Stimulated activated CD4-positive, alpha-beta T cell treated with anti-CD3 and anti-CD28 coated beads, Interleukin-4, amount 100 ng/mL, for 24 hours (primary cell): ENCODE measurements at places on chromosomes 3 and 15.

DNA sequence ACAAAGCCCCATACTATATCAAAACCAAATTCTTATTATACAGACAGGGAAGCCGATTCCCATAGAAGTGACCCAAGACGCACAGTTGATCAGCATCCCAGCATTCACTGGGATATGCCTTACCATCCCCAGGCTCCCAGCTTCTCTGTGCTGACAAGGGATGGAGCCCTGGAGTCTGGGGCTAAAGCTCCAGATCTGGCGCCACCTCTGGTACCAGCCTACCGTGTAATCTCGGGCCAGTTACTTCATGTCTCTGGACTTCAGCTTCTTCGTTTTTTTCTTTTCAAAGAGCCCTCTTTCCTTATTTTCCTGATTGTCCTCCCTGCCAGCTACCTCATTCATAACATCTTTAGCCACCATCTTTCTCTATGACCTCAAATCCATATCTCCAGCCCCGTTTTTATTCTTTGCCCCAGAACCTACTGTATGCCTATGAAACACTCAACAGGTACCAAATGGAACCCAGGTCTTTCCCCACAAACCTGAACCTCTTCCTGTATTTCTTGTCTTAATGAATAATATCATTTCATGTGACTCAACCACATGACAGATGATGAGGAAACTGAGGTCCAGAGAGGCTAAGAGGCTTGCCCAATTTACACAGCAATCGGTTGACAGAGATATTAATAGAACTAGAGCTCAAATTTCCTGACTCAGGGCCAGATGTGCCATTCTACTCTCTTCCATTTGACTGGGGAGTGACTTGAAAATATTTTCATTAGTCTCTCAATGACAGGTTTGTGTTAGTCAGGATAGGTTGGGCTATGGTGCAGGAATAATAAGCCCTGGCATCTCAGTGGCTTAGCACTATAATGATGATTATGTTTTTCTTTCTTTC, 85.4 kb upstream of the TLE3 start:
- DNase-seq, result no peak

DNA sequence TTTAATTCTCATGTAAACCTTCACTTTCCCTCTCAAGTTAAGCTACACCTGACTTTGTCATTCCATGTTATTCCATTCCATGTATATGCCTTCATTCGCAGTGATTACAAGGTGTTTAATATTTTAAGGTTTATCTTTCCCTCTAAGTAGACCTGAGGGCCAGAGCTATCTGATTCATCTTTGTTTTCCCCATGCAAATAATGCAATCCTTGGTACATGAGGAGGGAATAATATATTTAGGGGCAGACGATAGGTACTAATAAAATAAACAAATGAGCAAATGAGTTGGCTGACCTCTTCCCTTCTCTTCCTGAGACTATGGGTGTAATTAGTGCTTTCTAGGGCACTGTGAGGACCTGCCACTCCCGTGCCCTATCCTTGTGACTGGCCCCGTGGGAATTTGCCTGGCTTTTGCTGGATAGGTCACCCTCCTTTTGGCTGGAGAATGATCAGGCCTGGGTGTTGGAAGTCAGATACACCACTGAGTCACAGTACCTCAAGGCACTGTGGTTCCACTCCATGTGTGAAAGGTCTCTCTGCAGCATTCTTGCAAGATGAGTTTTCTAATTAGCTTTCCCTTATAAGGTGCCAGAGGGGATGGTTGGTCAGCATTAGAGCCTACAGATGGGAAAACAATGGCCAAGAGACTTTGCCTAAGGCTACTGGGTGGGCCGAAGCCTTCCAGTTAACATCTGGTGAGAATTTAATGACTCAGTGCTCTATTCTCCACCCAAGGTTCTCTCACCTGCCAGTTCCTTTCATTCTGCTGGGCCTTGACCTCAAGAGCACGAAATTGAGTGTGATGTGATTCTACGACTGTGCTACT, 183.2 kb downstream of the P3H2 start:
- DNase-seq, result no peak

- peak; percentile 82 for DNase-seq
These were observed 9.7 kb downstream of the EOMES start for GRCh38 chr3:27712136-27713077.

DNA sequence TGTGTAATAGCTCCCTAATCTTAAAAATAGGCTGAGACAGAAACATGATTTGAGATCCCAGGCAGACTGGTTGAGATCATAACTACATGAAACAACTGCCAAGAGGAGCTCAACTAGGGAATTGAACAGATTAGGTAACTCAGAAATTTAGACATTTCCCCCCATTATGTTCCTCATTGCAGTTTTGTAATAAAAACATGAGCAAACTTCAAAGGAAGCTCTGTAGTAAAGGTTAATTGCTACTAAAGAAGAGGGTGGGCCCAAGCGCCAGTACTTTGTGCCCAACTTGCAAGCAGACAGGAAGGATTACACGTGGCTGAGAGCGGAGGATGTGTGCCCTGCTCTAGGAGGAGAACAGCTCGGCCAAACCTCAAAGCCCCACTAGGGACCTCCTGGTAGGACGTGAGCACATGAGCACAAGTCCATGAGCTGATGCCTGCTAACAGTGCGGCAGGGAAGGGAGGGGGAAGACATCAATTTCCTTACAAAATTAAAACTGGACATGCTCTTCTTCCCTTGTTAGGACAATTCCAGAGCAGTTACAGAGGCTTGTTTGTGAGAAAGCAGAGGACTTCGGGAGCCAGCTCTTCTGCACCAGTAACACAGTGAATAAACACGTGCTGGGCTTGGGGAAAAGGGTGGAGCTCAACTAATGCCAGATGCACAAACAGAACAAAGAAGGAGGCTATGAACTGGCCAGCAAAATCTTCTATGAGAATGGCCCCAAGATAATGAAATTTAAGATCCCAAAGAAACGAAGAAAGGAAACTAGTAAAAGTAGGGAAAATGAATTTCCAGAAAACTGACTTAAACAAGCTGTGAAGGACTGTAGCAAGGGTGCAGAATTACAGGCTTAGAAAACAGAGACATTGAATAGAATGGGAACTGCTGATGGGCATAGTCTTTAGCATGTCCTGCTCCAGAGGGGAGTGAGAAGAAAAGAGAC, 275.5 kb downstream of the MECOM start:
- no peak for DNase-seq

- no peak for DNase-seq
These were observed 104.4 kb upstream of the RBMS3 start for GRCh38 chr3:29176501-29176900.

- no peak for DNase-seq
These were observed 25.4 kb upstream of the MRPS22 start for GRCh38 chr3:139318431-139318816.

DNA sequence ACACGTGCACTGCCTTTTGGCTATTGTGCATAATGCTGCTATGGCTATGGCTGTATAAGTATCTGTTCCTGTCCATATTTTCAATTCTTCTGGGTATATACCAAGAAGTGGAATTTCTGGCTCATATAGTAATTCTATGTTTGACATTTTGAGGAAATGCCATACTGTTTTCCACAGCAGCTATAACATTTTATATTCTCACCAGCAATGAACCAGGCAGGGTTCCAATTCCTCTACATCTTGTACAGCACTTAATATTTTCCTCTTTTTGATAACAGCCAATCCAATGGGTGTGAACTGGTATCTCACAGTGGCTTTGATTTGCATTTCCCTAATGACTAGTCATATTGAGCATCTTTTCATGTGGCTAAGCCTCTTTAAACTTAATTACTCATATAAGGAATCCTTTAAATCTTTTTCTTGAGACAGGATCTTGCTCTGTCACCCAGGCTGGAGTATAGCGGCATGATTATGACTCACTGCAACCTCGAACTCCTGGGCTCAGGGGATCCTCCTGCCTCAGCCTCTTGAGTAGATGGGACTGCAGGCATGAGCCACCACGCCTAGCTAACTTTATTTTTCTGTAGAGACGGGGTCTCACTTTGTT, 38.1 kb upstream of the IGDCC4 start:
- peak; percentile 40 for DNase-seq

- DNase-seq, result no peak
These were observed 13.2 kb upstream of the RGMA start for GRCh38 chr15:93102211-93102610.

DNA sequence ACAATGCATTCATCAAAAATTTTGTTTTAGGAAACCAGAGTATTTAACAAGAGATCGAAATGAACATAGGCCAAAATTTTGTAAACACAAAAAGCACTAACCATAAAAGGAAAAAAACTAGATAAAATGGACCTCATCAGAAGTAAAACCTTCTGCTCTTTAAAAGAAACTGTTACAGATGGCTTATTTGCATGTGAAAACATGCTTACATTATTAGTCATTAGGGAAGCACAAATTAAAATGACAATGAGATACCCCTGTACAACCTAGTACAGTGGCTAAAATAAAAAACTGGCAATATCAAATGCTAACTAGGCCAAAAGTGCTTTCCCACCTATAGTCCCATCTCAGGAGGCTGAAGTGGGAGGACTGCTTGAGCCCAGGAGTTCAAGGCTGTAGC, 19.3 kb downstream of the UBR1 start:
- no peak for DNase-seq

DNA sequence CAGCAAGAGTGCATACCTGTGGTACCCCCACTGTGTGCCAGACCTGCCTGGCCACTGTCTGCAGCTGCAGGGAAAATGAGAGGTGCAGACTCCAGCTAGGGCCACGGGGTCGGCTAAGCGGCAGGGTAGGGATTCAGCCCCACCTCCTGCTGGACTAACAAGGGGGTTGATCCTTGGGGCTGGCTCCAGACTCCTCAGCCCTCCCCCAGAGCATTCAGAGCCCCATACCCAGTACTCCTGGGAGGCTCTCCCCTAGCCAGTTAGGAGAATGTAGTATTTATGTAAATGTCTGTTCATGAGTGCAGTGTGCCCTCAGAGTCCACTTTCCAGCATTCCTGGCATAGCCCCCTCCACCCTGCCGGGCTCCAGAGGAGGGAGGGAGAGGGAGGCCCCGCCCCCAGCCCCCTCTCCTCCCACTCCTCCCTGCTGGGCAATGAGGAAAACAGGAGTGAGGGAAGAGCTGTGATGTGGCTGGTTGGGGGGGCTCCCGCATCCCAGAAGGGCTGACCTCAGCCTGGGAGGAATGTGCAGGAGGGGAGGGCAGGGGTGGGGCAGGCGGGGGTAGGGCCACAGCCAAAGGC, 4.5 kb upstream of the SEMA3B start:
- DNase-seq, result no peak

DNA sequence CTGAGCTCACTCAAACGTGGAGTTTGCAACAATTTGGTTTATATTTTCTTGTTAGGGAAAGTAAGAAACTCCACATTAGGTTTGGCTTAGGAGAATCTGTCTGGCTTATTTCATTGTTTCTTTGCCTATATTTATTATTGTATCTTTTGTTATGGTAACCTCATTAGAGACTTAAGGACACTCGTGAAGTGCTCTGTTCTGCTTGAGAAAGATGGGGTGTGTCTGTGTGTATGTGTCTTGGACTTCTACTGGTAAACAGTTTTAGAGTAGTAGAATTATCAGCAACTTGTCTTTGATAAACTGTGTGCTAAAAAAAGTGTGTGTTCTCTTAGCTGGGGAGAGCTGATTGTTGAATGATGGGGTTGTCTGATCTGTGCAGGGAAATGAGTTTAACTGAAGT, 306.5 kb downstream of the RBMS3 start:
- DNase-seq, result no peak

- DNase-seq, result no peak
These were observed 14.8 kb upstream of the CX3CR1 start for GRCh38 chr3:39294446-39295183.

DNA sequence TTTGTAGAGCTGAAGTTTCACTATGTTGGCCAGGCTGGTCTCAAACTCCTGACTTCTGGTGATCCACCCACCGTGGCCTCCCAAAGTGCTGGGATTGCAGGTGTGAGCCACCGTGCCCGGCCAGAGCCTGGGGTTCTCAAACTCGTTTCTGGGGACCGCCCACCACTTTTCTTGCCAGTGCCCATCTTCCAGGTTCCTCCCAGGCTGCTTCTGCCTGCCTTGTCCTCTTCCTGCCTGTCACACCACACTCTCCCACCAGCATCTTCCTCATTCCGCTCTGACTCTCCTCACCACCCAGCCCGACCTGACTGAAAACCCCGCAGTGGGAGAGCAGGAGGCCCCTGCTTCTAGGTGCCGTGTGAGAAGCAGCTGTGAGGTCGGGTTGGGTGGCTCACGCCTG, 3.1 kb upstream of the DYNLT2B start:
- DNase-seq, result no peak

GRCh38 chr3:127615631-127616305, 13.2 kb upstream of the PODXL2 start:
- DNase-seq, result no peak

GRCh38 chr3:170839518-170840100, 30.4 kb downstream of the RPL22L1 start:
- DNase-seq, result no peak

DNA sequence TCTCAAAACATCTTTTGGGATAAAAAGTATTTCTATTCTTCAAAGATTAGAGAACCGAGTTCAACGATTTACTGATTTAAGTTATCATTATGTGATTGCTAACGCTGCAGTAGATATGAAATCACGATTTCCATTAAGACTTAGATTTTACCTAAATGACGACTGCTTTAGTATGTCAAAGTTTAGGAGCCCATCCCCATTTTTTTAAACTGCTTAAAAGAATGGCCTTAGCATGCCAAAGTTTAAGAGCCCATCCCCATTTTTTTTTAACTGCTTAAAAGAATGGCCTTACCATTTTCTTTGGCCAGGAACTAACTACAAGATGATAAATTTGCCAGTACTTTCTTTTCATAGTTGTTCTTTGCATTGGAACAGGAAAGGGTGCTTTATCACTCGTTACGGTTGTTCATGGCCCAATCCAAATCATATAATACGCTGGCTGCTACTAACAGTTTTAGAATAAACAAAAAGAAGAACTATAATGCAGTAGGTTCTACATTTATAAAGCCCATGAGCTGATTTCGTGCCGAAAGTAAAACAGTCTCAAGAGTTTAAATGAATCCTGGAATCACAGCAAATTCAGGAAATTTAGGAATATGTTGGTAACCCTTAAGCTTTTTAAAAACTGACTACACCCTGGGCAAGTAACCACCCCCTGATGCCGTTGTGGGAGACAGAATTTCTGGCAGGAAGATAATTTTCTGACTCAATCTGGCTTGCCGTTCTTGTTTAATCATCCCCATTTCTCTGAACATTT, 869 bp upstream of the TSC22D2 start:
- DNase-seq, result peak; percentile 18

- DNase-seq, result no peak
These were observed 118.8 kb upstream of the ADPGK start for GRCh38 chr15:72902245-72902918.

DNA sequence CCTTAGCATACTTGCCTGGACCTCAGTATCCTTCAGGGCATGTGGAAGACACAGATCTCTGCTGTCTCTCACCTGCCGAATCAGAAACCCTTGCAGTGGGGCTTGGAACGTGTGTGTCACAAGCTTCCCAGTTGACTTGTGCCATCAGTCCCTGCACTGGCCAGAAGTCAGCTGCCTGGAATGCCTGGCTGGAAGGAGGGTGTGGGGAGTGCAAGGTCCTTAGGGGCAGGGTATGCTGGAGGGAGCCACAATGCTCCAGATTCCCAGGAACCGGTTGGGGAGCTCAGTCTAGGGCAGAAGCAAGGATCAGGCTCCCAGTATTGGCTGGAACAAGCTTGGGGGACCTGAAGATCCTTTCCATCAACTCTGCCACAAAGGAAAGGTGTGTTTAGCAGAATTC, 27.1 kb downstream of the SPSB4 start:
- DNase-seq, result no peak

GRCh38 chr15:62781081-62781497, 261.5 kb upstream of the TPM1 start:
- DNase-seq, result no peak

GRCh38 chr15:79078763-79079410, 11.7 kb downstream of the RASGRF1 start:
- DNase-seq, result no peak

GRCh38 chr3:186668426-186668825, 2.6 kb downstream of the HRG start:
- DNase-seq, result no peak

GRCh38 chr3:186783058-186783730, at the start of gene EIF4A2:
Gene EIF4A2 (plus strand): TSS chr3:186783577. CDS start chr3:186783611, 34 bp downstream.
- DNase-seq, result peak; percentile 92
